ENCODE measurements at places on chromosomes 2 and 18.

GRCh38 chr2:236637686-236638569 is 68.3 kb downstream of the ACKR3 start:
- DNase-seq: no peak

DNA sequence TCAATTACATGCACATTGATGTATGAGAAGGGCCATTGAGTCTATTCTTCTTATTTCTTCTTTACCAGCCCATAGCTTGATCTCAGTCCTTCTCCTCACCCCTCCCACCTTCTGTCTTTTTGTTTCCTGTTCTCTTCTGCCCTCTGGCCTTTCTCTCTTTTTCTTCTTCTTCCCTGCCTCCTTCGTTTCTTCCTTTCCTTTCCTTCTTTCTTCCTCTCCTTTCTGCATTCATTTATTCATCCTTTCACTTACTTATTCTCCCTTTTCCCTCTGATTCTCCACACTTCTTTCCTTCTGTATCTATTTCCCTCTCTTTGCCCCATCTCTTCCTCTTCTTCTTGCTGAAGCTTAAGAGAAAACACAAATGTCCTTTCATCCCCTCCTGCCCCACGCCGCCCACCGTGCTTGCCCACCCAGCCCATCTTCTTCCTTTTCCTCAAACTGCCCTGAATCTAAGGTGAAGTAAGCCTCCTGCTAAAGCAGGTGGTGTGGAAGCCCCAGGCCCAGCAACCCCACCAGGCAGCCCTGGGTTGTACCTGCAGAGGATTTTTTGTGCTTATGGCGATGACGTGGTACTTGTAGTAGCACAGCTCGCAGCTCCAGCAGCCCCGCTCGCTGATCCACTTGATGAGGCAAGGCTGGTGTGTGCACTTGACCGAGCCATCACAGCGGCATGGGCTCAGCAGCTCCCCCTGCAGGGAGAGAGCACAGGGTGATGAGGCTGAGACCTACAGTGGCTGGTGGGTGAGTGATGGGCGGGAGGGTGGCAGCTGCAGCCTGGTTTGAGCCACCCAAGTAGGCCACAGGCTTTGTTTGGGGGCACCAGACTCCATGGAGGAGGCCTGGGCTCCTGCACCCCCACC is 89.0 kb downstream of the MARCHF4 start:
- DNase-seq: no peak

DNA sequence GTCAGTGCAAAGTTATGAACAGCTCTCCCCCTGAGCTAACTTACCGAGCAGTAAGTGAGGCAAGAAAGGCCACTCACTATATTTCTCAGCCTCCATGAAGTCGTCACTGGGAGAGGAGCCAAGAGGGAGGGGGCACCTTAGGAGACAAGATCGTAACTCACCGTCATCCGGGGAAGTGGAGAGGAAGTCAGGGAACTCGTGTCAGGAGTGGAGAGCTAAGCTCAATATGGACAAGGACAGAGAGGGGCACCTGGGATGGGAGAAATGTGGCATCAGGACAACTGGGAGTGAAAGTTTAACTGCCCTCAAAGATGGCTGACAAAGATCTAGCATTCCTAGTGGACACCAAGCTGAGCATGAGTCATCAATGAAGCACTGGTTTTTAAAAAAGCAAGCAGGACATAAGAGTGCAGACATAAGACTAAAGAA is 37.1 kb downstream of the BCL11A start:
- no peak for DNase-seq

GRCh38 chr2:212536817-212537725 is 1.5 kb downstream of the ERBB4 start:
- peak; percentile 80 for DNase-seq

GRCh38 chr2:52391621-52392020 is 1359.7 kb upstream of the NRXN1 start:
- DNase-seq: no peak

GRCh38 chr18:42156281-42156680 is 201.2 kb downstream of the PIK3C3 start:
- no peak for DNase-seq

- no peak for DNase-seq
Measured at GRCh38 chr2:126906781-126907180, 8.1 kb downstream of the TEX51 start.

DNA sequence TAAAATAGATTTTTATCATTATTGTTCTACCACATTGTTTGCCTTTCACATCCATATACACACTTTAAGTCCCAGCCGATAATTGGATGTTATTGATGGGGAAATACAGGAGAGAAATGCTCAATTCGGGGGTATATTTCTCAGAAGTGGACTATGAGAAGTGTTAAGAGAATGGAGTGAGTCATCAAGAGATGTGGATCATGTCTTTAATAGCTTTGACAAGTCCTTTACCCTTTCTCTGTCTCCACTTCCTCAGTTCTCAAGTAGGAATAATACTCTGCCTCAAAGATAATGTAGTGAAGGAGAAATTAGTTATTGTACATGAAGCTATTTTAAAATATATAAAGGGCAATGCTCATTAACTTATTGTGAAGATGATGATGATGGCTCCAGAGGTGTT is 1017.6 kb upstream of the PIK3C3 start:
- no peak for DNase-seq

GRCh38 chr2:207227062-207227748 is 61.5 kb upstream of the KLF7 start:
- DNase-seq: no peak

- DNase-seq: no peak
Measured at GRCh38 chr18:62339106-62339988, 14.2 kb downstream of the TNFRSF11A start.

All from lower leg skin (tissue), 4 donors.